Brain (organoid and tissue), 16 donors: ENCODE measurements at places on chromosomes 13 and 19. TPM values are rescaled to one million over a fixed set of nuclear protein-coding genes. Genes with fewer than 3 reads are reported as not detected.

GRCh38 chr13:79098596-79098995 is 307.5 kb downstream of the RBM26 start:
- no peak for DNase-seq

DNA sequence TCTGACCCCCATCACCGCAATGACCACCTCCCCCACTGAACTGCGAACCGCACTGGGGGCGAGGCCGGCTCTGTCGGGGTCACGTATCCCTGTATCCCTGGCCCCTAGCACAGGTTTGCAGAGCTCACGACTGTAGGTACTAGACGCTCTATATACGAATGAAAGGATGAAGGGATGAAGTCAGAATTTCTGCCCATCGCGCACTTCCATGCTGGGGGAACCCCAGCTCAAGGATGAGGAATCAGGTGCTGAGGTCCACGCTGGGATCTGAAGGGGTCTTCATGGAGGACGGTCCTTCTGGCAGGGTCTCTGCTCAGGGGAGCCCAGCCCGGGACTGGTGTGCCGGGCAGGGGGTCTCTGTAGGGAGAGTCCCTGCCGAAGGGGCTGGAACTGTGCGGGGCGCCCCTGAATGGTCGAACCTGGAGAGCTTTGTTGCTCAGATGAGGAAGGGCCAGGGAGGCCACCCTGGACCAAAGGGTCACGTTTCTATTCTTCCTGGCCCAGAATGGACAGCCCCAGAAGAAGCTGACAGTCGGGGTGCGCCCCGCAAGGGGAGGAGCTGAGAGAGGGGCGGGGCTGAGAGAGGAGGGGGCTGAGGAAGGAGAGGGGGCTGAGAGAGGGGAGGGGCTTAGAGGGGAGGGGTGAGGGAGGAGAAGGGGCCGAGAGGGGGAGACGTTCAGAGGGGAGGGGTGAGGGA is 37.9 kb upstream of the SEMA6B start:
- peak; percentile 74 for DNase-seq

DNA sequence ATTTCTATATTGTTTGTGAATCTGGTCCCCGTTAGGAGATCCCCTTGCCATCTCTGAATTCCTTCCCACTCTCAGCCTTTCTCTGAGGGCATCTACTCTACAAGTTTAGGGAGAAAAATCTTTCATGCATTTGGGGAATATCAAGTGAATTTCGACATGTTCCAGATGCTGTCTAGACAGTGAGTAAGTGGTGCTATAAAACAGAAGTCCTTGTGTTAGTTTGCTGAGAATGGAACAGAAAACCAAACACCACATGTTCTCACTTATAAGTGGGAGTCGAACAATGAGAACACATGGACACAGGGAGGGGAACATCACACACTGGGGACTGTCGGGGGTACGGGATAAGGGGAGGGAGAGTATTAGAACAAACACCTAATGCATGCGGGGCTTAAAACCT is 5.1 kb downstream of the OR7A10 start:
- DNase-seq = no peak

- DNase-seq = no peak
Measured at GRCh38 chr13:46403851-46404732, 17.0 kb upstream of the RUBCNL start.

- no peak for DNase-seq
Measured at GRCh38 chr13:24716011-24716410, 35.8 kb downstream of the ATP12A start.

- peak; percentile 97 for DNase-seq
Measured at GRCh38 chr19:50147462-50148423, 15.3 kb downstream of the IZUMO2 start.

DNA sequence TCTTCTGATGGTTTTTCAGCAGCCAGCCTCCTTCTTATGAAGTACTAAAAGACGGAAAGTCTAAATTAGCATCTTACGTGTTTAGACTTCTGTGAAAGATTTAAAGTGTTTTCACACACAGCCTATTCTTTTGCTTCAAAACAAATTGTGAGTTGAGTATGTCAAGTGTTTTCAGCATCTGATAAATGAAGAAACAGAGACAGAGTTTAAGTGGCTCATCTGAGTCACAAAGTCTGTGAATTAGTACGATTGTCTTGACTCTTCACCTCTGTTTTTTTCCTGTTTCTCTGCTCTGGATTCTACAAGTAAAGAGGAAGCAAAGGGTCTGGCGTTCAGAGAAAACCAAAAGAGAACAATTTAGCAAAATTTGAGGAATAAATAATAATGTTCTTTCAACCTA is 116.4 kb downstream of the FRY start:
- no peak for DNase-seq

DNA sequence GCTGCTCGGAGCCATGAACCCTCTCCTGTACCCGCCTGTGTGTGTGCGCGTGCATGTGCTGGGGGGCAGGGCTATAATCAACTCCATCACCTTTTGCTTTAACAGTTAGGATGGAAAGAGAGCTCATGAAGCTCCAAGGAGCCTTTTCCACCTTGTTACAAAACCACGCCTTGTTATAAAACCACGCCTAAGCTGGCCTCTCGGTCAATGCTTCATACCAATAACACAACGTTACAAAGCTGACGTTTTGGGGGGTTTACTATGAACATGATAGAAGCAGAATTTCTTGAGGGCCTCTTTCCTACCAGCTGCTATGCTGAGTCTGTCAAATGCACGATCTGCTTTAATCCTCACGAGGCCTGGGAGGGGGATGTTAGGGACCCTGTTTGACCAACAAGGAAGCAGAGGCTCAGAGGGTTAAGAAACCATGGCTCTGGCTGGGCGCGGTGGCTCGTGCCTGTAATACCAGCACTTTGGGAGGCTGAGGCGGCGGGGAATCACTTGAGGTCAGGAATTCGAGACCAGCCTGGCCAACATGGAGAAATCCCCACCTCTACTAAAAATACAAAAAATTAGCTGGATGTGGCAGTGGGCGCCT is 11.9 kb downstream of the CAPS start:
- DNase-seq = no peak

DNA sequence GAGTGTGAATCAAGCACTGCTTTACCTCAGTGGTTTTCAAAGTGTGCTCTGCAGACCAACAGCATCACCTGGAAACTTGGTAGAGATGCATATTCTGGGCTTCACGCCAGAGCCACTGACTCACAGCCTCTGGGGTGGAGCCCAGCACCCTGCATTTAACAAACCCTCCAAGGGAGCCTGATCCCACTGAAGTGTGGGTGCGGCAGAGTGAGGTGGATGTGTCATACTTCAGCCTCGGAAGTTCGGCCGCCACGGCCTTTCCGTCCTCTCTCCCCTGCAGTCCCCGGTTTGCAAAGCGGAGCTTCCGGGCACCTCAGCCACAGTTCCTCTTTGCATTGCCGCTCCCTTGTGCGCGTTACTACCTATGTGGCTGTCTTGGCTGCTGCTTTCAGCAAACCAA is 33.3 kb upstream of the MICU2 start:
- DNase-seq = no peak

DNA sequence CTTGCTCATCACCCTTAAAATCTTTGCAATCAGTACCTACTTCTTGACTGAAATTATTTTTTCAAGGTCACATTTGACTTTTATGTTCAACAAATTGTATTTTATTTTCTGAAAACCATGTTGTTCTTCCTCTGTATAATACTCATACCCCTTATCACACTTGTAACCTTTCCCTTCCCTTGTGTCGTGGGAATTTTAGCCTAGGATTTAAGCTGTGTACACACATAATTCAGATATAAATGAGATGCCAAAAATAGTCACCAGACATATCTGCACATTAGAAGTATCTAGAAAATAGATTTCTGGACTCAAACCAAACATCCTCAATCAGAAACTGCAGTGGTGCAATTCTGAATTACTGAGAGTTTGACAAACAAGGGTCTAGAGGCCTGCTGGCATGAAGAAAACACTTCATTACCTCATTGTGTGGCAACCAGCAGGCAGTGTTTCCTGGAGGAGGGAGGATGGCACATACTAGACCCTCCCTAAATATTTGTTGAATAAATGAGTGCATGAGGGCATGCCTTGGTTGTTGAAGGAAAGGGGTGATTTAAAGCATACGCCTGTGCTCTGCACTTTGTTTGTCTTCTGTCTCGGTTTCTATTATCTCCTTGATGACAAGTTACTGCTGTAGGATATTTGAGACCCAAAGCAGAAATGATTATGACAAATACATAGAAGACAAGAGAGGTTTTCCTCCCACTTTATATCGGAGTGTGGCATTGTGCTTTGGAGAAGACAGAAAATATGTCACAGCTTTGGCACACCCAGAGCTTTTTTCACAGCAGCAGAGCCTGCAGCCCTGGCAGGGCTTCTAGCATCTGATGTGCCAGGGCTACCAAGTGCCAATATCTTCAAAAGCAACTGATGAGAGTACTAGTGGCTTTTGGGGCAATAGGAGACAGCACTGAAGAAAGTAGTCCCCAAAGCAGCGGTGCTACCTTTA is 881.1 kb downstream of the PCDH9 start:
- peak; percentile 45 for DNase-seq

DNA sequence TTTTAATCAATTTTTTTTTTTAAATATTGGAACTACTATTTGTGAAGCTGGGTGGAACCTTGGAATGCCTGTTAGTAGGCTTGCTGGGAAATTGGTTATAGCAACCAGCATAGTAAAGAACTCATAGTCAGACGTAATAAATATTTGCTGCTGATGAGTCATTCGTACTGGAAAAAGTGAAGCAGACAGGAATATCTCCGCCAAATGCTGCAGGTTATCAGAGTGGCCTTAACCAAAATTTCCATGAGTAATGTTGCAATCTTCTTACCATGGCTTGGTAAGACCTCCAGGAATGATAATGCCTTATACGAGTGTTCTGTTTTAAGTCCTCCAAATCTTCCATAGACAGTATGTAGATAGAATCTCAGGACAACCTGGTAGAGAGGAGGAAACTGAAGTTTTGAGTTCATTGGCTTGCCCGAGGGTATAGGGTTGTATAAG is 34.2 kb downstream of the MBNL2 start:
- DNase-seq = no peak

- no peak for DNase-seq
Measured at GRCh38 chr13:22357132-22357531, 686.3 kb downstream of the FGF9 start.

DNA sequence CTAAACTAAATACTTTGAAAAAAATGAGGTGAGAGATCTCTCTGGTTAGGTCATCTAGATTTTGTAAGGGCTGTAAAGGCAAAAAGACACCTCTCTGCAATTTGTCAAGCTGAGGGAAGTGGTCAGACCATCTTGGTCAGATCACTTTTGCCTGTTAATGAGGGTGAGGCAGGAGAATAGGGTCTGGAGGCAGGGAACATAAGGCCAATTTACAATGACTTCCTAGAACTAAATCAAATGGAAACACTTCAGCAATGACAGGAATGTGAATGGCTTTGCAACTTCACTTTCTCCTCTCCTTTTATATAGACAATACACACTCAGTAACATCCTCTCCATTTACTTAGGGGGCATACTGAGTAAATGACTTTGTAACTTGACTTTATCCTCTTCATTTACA is 1653.4 kb downstream of the SLITRK5 start:
- DNase-seq = no peak

- no peak for DNase-seq
Measured at GRCh38 chr13:74825152-74825937, 656.6 kb downstream of the TBC1D4 start.

GRCh38 chr13:96172066-96172465 is 82.2 kb downstream of the HS6ST3 start:
- no peak for DNase-seq

DNA sequence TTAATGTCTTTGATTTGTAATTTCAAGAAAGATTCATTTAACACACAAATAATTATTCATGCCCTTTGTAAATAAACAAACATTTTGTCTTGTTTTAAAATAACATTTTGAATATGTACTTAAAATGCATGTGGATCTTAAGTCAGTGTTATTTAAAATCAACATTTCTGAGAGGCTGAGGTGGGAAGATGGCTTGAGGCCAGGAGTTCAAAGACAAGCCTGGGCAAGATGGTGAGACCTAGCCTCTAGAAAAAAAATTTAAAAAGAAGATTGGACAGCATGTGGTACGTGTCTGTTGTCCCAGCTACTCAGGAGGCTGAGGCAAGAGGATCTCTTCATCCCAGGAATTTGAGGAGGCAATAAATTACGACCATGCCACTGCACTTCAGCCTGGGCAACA is 1268.2 kb downstream of the SLITRK1 start:
- DNase-seq = no peak

GRCh38 chr13:98450539-98451111 is 126.3 kb downstream of the STK24 start:
- peak; percentile 36 for DNase-seq

GRCh38 chr19:39251846-39252245 is 3.2 kb upstream of the IFNL4 start:
- no peak for DNase-seq

- no peak for DNase-seq
Measured at GRCh38 chr19:18349524-18350128, 9.2 kb downstream of the PGPEP1 start.

- no peak for DNase-seq
Measured at GRCh38 chr13:30803749-30804148, 68.4 kb downstream of the ALOX5AP start.

GRCh38 chr13:43354153-43354945 is 331.0 kb downstream of the DNAJC15 start:
- DNase-seq = peak; percentile 94

DNA sequence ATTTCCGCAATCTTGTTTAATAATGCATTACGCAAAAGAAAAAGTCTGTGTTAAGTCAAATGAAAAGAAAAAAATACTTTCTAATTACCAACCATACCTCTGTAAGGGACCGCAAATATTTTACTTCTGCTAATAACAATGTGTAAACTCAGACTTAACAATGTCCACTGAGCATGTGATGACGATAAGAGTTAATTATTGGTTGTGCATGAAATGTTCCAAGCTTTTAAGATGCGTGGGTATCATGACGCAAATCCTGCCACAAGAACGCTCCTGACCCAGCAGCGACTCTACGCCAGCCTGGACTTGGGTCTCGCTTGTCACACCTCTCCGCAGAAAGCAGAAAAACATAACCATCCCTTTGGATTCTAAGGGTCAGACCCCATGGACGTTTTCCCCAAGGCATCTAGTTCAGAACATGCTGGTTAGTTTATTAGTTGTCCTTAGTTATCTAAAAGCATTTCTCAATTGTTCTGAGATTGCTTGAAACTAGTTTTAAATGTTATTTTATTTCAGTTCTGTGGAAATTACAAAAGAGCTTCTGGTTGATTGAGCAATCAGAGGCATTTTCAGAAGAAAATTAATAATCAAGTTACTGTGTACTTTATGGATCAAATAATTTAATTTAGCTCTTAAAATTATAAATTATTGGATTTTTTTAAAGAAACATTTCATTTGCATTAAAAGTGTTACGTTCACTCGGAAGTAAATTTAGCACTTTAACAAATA is 779.9 kb upstream of the ARGLU1 start:
- no peak for DNase-seq

GRCh38 chr13:64928696-64929499 is 2301.2 kb downstream of the PCDH9 start:
- no peak for DNase-seq

Gene FKBP8
- 673 TPM for polyA plus RNA-seq

Gene ZNF729
- not detected for polyA plus RNA-seq

Gene ZNF555
- polyA plus RNA-seq = 2.3 TPM

Gene DAND5
- 0.56 TPM for polyA plus RNA-seq

Gene DZIP1
- polyA plus RNA-seq = 8.0 TPM
